Stimulated activated CD4-positive, alpha-beta T cell treated with anti-CD3 and anti-CD28 coated beads, Interleukin-4, amount 100 ng/mL, for 24 hours (primary cell): ENCODE measurements at places on chromosomes 5 and 9.

DNA sequence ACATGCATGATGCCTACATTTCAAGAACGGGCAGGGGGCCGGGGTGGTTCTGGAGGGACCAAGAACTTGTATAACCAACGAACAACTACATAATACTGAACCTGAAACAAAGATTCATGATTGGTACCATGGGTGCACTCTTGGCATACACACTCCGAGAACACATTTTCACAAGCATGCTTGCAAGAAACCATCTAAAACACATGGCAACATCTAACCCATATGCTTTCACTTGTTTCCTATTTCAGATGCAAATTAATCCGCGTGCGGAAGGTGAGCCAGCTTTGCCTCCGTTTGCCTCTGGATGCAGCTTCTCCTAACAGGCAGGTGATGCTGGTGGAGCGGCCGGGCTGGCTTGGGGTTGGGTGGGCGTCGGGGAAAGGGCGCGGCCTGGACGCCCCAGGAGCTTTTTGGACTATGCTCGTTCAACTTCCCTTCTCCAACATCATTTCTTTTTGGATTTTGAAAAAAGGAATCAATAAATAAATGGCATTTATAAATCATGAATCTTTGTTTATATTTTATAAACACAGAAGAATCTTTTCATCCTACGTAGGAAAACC lies 12.5 kb upstream of the SEC16A start:
- no peak for DNase-seq

- peak; percentile 14 for DNase-seq
These were observed 95.8 kb downstream of the CFAP90 start for GRCh38 chr5:7754997-7755596.

GRCh38 chr5:98524773-98525172 lies 248.7 kb upstream of the RGMB start:
- DNase-seq, result no peak

DNA sequence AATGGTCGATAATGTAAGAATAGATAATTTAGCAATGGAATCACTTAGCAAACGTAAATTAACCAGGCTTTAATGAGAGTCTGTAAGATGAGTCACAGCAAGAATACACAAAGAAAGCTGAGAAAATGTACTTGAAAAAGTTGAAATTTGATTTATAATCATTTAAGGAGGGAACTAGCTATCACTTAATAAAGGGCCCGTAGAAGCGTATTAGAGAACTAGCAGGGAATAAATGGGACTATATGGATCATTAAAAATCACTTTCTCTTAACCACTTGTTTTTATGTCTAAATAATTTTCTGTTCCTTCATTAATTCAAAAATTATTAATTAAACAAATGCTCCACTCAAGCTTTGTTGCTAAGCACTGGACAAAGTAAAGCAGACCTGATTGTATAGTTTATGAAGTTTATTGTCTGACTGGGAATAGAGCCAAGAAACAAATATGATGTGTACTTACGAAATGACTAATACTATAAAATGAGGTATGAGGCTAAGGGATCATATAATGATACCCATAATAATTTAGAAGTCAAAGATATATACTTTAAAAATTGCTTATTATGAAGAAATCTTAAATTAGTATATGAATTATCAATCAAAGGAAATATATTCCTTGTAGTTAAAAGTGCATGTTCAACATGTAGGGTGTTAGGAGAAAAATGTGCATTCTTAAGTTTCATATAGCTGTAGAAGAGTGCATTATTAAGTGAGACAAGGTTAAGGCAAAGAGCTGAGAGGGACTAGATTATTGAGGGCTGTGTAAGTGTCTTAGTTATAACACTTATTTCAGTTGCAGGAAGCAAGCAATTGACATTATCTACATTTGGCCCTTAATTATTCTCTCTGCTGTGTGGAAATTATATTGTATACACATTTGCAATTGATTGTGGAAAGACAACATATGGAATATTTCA lies 196.8 kb downstream of the PRDM9 start:
- DNase-seq, result no peak

DNA sequence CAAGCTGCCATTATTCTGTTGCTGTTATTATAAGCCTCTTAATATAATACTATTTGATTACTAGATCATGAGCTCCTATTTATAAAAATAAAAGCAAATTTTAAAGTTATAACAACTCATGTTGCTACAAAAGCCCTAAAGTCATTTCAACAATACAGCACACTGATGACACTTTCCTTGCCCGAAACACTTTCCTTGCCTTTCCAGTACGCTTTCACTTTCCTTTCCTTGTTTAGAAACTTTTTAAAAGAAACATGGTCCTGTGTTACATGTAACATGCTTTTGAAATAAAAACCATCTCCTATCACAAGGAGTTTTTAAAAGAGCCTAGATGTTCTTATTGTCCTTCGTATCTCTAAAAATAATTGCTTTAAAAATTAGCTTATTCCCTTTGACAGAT lies 688.4 kb downstream of the PTPRD start:
- DNase-seq, result no peak

DNA sequence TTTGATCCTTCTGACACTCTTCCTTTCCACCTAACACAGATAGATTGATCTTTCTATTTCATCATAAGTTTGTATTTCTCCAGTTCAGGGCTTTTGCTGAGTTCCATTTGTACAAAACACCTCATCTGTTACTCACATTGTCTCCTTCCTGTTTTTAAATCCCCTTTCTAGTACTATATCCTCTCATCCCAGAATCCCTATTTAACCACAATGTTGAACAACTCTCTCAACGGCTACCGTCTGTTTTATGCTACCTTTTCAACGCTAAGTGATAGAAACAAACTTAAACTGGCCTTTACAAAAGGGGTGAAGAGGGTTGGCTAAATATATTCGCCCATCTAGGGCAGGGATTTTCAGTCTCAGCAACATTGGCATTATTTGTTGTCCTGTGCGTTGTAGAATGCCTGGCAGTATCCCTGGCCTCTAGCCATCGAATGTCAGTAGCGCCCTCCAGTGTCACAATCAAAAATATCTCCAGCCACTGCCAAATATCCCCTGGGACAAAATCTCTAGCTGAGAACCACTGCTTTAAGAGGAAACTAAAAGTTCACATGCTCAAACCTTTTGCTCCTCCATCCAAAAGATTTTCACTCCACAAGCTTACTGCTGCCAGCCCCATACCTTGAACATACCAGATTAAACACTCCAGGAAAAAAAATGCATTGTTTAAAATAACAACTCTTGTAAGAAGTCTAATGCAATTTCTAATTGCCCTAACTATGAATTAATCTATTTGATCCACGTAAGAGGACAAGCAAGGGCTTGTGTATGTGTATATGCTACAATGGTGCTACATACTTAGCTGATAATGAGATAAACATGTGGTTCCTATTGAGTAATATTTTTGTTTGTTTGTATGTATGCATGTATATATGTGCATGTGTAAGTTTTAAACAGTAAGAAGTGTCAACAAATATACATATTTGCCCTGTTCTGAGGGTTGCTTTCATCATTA lies 344.0 kb downstream of the PTPRD start:
- DNase-seq, result no peak

GRCh38 chr5:129917224-129917623 lies 13.0 kb downstream of the CHSY3 start:
- DNase-seq, result no peak

DNA sequence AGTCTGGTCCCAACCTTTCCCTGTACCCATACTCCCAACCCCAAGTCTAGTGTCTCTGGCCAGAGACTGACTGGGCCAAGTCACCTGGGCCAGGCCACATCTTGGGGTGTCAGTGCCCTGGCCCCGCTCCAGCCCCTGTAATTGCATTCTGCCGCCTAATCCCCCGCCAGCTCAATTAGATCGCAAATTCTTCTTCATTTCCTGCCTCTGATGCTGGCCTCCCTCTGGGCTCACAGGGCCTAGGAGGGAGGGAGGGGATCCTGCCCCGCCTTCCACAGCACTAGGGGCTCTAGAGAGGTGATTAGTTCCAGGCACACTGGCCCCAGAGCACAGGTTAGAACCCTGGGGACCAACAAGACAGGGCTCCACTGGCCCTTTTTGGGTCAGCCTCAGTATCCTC lies 5.5 kb downstream of the CXXC5 start:
- DNase-seq, result no peak

- no peak for DNase-seq
These were observed 189.8 kb downstream of the DRD1 start for GRCh38 chr5:175254155-175254554.

DNA sequence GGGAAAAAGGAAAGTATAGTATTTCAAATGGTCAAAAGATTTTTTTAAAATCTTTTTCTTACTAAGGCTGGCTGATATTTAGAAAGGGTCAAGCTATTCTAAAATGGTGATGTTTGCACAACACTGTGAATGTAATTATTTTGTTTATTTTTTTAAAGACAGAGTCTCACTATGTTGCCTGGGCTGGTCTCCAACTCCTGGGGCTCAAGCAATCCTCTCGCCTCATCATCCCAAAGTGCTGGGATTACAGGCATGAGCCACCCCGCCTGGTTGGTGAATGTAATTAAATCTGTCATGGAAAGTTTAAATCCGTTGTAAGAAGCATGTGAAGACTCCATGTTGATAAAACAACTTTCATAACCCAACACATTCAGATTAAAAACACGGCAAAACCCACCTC lies 2.6 kb downstream of the UBTD2 start:
- DNase-seq, result no peak

GRCh38 chr5:171429543-171429910 lies 10.1 kb downstream of the FGF18 start:
- DNase-seq, result no peak

- no peak for DNase-seq
These were observed 119.6 kb upstream of the TAF11L2 start for GRCh38 chr5:17378346-17378997.

GRCh38 chr9:128419061-128419925 lies 1.4 kb upstream of the CERCAM start:
- no peak for DNase-seq

GRCh38 chr9:126919193-126919592 lies 4.6 kb downstream of the RALGPS1 start:
- no peak for DNase-seq

DNA sequence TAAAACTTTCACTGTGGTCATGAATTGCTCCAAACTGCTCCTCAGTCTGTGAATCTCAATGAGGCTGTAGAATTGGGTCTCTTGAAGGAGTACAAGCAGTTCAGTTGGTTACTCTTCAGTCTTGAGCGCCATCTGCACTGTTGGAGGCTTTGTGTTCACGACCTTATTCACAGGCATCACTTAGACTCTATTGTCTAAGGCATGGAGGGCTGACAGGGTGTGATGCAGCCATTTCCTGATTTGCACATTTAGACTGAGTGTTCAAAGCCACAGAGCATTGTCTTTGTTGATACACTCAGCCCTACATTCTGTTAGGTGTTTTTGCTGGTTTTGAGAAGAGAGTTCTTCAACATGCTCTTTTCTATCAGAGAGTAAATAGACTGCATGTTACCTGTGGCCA lies 355.9 kb upstream of the RIOK2 start:
- DNase-seq, result no peak

DNA sequence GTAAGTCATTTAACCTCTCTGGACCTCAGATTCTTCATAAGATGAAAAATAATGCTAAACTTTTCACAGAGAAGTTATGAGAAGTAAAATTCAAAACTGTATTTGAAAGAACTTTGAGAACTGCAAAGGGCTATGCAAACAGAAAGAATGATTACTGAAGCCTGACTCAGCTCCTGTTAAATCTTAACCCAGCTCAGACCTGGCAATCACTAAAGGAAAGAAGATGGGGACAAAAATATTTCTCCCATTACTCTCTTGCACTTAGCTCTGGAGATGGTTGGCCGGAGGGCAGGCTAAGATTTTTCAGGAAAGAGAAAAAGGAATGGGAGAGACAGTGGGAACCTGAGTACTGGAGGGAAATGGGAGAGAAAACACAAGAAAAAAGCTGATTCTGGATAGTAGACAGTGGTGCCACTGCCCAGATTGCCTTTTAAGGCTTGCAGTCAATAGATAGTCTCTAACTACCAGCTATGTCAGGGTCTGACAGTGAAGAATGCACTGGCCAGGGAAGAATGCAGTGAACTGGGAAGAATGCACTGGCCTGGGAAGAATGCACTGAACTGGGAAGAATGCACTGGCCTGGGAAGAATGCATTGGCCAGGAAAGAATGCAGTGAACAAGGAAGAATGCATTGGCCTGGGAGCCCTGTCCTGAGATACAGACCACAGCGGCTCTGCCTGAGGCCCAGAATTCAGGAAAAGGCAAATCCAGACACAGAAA lies 25.2 kb upstream of the CEMIP2 start:
- no peak for DNase-seq

- DNase-seq, result peak; percentile 62
These were observed 50.9 kb upstream of the CEMIP2 start for GRCh38 chr9:71819115-71819739.

DNA sequence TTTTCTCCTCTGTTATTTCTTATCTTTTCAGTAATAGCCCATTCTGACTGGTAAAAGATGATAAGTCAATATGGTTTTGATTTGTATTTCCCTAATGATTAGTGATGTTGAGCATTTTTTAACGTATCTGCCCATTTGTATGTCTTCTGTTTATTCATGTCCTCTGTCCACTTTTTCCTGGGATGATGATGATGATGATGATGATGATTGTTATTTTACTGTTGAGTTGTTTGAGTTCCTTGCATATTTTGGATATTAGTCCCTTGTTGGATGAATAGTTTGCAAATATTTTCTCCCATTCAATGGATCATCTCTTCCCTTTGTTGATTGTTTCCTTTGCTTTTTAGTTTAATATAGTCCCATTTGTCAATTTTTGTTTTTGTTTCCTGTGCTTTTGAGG lies 27.0 kb downstream of the UTP15 start:
- no peak for DNase-seq

- DNase-seq, result no peak
These were observed 31.2 kb upstream of the RAD23B start for GRCh38 chr9:107251756-107252322.

DNA sequence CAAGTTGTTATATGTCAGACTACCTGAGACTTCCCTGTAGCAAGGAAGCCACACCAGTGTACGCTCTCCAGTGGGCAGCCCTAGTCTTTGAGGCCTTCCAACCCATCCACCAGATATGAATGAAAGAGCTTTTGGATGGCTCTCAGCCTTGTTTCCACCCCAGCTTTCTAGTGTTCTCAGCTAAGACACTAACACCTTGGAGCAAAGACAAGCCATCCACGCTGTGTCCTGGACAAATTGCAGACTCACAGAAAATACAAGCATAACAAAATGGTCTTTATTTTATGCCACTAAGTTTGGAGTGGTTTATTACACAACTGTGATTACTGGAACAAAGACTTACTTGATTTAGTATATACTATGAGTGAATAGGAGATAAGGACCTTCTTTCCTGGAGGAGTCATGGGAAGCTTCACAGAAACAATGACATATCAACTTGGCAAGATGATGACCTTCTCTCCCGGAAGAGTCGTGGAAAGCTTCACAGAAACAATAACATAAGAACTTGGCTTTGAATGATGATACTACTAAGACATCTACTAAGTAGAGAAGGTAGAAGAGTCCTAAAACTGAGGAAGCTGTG lies 134.0 kb upstream of the VCAN start:
- DNase-seq, result no peak

GRCh38 chr9:109907400-109907799 lies 127.4 kb downstream of the PALM2AKAP2 start:
- no peak for DNase-seq

- no peak for DNase-seq
These were observed 27.9 kb upstream of the ANXA2R start for GRCh38 chr5:43068037-43068436.
